ENCODE measurements at places on chromosomes 7 and 10.

DNA sequence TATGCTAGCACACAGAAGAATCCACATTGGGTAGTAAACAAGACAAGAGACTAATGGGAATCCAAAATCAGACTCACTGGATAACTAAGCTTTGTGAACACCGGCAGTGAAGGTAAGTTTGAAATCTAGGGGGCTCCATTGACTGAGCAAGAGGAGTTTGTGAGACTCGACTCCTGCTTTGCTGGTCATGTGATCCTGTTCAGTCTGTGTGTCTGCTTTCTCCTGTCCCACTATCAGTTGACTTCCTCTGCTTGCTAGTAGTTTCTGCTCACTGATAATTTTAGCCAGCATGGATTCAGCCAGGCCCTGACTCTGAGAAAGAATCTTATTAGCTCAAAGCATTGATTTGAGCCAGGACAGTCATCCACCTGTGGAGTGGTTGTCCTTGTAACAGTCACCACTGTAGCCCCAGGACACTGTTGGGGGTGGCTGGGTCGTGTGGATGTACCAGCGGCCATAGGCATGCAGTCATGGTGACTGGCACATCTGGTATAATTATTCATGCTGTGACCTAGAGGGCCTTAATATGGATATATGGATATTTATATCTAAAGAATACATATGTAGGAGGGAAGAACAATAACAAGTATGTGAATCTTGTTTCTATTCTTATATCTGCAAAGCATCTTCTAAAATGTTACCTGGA, 44.4 kb downstream of the DNAH11 start:
- DNase-seq: no peak

DNA sequence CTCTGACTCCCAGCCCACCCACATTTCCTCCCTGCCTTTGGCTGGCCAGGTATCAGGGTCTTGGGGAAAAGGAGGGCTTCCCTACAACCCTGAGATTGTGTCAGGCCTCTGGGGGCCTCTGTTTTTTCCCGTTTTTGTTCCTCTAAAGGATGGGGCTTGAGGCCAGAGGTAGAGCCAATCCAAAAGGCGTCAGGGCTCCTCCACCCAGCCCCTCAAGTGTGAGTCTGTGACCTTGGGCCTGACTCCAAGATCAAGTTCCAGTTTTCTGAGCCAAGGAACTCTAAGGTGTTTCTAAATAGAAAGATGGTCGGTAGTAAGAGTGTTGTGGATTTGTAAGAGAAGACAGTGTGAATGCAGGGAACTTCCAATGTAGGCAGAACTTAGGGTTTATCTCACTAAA, 6.6 kb downstream of the EEPD1 start:
- DNase-seq: no peak

GRCh38 chr10:51156926-51157325, 82.6 kb downstream of the PRKG1 start:
- DNase-seq: peak; percentile 75

DNA sequence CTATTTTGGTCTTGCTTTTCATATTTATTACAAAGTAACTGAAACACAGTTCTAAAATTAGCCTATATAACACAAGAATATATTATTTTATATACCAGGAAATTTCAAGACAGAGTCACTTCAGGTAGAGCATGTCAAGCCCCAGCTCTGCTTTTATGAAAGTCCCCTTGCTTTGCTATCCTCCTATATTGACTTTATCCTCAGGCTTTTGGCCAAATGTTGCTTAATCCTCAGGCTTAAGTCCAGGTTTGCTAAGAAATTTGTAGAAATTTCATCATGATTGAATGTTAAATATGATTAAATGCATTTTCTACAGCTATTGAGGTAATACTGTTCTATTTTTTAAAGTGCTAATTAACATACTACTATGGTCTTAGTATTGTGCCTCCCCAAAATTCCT, 227.6 kb downstream of the FZD1 start:
- DNase-seq: no peak

DNA sequence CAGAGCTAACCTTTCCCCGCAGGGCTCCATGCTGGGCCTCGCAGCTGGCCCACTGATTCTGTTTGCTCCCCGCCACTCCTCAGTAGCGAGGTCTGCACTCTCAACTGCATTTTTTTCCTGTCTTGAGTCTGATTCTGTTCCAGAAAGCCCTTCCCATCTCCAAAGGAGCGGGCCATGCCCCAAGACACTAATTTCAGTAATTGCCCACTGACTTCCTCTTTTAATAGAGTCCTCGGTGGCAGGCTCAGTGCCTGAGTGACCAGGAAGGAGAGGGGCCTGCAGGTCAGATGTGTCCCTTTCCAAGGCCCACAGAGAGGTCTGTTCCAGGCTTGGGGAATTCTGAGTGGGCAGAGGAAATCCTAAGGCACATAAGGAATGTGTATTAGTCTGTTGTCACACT, 77.4 kb downstream of the ADCY1 start:
- DNase-seq: no peak

DNA sequence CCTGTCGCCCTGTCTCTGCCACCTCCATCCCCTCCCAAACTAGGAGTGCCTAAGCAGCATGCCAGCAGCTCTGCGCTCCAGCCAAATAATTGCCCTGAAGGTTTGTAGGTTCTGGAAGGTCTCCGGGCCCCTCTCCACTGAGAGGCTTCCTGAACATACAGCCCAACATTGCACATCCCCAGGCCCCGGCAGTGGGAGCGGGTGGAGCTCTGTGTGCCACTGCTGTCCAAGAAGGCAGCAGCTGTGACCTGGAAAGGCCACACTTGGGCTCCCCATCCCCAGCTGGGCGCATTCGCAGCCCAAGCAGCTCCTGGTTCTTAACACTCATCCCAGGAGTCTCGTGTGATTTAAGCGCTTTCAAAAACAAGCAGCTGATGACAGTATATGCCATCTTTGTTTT, 95.7 kb downstream of the COL13A1 start:
- no peak for DNase-seq

- DNase-seq: no peak
Measured at GRCh38 chr7:159091041-159091440, 53.6 kb downstream of the VIPR2 start.

DNA sequence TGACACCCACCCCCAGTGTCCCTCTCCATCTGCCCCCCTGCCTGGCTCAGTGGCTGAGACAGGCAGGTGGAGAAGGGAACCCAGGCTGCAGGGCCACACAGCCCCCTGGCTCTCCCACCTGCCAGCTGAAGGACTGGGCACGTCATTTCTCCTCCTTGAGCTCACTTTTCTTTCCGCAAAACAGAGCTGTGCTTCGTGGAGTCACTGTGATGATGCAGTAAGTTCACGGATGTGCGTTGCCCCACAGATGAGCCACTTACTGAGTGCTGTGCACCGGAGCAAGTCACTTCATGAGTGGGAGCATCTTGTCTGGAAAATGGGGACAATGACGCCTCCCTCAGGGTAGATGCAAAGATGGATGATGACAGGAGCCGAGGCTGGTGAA, 2.7 kb downstream of the OPN4 start:
- no peak for DNase-seq

GRCh38 chr10:101444058-101444898, 90.3 kb downstream of the BTRC start:
- DNase-seq: peak; percentile 17

- DNase-seq: no peak
Measured at GRCh38 chr7:124192885-124193284, 160.0 kb upstream of the TMEM229A start.

DNA sequence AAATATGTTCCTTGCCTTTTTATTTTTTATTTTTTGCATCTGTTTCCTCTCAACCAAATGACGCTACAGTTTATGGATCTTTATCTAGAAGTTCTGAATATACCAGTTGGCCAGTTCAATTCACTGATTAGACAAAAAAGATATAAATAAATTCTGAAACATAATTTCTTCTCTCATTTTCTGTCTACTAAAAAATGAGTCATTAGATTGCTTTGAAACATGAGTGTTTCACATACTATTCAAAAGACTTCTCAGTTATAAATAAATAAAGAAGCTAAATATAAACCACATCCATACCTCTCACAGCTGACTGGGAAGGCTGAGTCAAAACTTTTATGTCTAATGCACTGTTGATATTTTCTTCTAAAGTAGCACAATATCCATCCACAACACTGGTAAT, 97.6 kb upstream of the GPR22 start:
- peak; percentile 83 for DNase-seq
